ENCODE measurements at places on chromosomes 6 and 20. TPM values are rescaled to one million over a fixed set of nuclear protein-coding genes. Genes with fewer than 3 reads are reported as not detected.

DNA sequence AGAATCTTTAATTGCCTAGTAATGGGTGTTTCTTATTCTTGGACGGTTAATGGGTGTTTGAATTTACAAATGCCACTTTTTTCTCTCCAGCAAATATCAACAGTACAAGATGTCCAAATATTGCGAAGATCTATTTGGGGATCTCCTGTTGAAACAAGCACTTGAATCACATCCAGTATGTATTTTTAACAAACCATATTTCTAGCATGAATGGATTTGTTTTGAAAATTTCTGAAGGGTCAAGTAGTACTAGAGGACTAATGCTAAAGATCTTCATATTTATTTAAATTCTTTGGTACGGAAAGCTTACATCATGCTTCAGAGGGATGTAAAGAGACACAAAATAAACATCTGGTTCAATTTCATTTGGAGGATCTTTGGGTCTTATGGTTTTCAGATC, 123.9 kb upstream of the LAMP5 start:
- no peak for DNase-seq

ZSWIM3 gene
- total RNA-seq, result 2.3 TPM

GRCh38 chr20:12660918-12661317, 347.9 kb upstream of the SPTLC3 start:
- peak; percentile 70 for DNase-seq

DHX35 gene
- 33.8 TPM for total RNA-seq

- no peak for DNase-seq
Measured at GRCh38 chr6:46764961-46765360, 18.2 kb downstream of the ANKRD66 start.

GRCh38 chr20:7806831-7807230, 133.4 kb downstream of the HAO1 start:
- no peak for DNase-seq

DNA sequence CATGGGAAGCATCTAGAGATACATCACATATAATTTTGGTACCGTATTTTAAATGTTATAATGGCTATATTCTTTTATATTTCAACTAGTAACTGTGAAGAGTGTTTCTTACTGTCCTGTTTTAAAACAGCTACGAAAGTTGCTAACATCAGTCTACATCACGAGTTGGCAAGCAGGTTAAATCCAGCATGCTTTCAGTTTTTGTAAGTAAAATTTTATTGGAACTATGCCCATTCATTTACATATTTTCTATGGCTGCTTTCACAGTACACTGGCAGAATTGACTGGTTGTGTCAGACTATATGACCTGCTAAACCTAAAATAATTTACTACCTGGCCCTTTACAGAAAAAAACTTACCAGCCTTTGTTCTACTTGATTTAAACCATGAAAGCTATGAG, 478.1 kb downstream of the PHF3 start:
- no peak for DNase-seq

CALHM4 gene
- not detected for total RNA-seq

RAET1L gene
- total RNA-seq, result not detected

DNA sequence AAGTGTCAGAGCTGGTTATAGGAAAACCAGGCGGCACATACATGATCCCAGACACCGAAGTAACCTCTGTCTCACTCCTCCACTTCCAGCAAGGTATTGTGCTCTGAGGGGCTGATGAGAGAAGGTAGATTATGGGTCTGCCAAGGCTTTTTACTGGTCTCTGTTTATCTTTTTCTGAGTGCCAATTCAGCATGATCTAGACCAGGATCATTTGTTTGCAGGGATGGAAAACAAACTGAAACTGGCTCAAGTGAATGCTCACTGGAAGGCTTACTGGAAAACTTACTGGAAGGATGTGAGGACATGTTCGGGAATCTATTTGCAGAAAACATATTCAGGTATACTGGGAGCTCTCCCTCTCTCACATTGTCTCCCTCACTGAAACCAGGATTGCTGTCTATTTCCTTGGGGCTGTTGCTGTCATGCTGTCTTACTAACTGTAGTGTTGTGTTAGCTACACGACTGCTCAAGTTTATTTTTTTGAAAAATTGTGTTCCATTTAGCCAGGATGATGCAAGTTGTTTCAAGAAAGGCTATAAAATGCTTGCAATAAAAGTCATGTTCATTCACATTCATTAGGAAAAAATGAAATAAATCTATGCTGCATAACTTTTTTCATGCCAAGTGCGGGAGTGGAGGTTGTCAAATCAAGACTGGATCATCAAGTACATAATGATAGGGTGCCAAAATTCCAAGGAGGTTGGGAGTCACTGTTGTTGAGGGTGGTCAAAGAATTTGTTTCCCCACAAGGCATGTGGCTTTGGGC, 37.0 kb downstream of the KLHL31 start:
- no peak for DNase-seq

GINM1 gene
- 57.5 TPM for total RNA-seq

DNA sequence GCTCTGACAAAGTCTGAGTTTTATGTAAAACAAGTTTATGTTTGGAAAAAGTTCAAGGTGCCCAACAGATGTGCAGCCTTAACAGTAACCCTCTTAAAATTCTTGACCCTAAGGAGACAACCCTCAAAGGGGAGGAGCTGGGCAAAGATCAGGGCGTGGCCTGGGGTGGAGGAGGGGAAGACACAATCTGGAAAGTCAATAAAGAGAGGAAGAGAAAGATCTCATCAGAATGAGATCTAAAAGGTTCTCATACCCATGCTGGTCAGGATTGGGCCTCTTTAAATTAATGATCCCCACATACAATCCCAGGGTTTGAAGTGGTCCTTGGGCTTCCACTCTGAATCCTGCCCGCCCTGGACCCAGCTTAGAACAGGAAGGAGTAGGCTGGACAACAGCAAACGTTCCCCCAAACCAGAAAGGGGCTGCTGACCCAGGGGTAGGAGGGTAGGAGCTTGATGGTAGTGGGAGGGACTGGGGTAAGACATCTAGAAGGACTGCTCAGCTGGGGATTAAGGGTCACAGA, 33.0 kb downstream of the FOXP4 start:
- DNase-seq, result no peak

DNA sequence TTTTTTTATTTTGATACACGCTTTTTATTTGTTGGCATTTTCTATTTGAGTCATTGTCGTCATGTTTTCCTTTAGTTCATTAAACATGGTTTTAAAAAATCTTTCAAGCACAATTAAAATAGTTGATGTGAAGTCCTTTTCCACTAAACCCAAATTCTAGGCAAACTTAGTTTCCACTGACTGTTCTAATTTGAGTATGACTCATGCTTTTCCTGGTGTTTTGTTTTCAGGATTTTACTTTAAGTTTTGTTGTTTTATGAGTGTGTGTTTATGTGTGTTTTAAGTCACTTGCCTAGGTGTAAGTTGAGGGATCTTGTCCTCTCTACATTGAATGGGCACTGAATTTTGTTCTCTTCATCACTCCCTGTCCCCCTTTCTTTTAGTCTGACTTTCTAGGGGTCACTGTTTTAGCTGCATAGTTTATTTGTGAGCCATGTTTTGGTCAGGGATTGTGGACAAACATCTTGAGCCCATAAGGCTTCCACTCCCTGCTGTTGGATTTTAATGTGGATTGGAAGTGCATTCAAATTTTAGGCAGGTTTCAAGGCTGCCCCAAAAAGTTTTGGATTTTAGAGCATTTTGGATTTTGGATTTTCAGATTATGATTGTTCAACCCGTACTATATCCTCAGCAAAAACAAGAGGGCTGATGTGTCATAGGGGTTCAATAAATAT, 94.8 kb downstream of the CDYL start:
- DNase-seq, result no peak

- DNase-seq, result no peak
Measured at GRCh38 chr20:58685988-58686387, 6.6 kb upstream of the NPEPL1 start.

DNA sequence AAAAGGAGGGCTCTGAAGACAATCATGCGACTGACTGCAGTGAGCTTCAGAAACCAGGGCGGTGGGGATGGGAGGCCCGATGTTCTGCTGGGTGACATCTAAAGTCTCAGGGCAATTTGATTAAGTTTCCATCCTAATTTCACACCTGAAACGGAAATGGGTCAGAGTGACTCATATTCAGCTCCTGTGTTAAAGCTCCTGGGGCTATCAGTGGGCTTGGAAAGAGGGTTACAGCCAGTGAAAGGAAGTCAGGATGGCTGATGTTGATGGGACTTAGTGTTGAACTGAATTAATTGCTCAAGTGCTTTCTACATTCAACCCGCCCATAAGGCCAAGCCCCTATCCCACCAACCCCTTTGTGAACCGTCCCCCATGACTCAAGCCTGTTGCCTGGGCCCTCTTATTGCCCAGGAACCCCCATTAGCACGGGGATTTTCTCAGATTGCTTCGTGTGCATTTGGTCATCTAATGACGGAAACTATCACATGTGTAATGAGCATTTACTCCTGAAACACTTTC, 47.1 kb upstream of the TBC1D7 start:
- DNase-seq, result no peak

DNA sequence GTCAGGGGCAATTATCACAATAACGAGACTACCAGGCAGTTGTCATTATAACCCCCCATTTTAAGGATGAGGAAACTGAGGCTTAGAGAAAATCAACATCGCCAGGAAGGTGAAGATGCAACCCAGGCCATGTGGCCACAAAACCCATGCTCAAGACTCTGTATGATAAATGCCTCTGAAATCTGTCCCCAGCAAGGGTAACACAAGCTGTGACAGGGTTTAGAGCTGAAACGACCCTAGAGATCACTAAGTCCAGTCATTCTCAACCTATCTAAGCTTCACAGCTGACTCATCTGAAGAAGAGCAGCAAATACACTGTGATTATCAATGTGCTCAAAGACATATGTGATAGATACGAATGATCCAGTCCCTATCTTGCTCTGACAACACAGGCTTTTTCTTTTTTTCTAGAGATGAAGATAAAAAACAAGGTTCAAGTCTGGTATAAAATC, 47.0 kb downstream of the ARHGAP18 start:
- no peak for DNase-seq
